ENCODE measurements at places on chromosomes 1 and 21. TPM values are rescaled to one million over a fixed set of nuclear protein-coding genes. Genes with fewer than 3 reads are reported as not detected.
A peak's percentile ranks its signal among the peaks of the same experiment; 100 is the strongest.

- DNase-seq: no peak
- no peaks in the 10 kb centered on the region for H3K36me3 ChIP-seq
- peaks cover 26% of the 10 kb centered on the region for H3K27me3 ChIP-seq
These were observed 80.7 kb downstream of the DMRTA2 start for GRCh38 chr1:50342525-50342924.

DNA sequence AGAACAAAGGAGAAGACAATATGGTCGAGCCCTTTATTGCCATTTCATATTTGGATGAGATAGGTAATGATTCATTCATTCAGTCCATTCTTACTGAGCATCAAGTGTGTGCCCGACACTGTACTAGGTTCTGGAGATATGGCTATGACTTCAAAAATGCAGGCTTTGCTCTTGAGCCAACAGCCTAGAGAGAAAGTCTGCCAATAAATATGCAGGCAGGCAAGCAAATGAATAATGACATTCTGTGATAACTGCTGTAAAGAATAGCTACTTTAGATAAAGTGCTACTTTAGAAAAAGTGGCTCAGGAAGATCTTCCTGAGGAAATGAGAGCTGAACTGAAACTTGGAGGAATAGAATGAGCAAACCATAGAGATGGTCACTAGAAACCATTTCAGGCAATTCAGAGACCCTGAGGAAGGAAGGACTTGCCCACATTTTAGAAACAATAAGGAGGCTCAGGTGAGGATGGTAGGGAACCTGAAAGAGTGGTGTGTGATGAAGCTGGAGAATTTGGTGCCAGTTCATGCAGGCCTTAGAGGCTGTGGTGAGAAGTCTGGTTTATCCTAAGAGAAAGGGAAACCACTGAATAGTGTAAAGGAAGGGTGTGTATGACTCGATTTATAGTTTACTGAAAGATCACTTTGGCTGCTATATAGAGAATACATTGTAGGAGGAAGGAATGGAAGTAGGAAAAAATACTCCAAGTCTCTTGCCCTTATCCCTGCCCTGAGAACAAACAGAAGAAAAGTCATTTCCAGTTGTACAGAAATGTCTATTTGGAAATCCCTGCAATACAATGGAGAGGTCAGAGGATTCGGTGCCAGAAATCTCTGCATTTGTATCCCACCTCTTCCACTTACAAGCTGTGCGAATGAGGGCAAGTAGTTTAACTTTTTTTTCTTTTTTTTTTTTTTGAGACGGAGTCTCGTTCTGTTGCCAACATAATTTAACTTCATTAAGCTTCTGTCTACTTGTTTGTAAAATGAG, 167.9 kb downstream of the VPS13D start:
- H3K27ac ChIP-seq: no peak overlapping the region
- H3K27me3 ChIP-seq: no peaks in the 10 kb centered on the region
- no peak for DNase-seq
- no peak overlapping the region for H3K4me3 ChIP-seq
- H3K36me3 ChIP-seq: peaks cover 25% of the 10 kb centered on the region

DNA sequence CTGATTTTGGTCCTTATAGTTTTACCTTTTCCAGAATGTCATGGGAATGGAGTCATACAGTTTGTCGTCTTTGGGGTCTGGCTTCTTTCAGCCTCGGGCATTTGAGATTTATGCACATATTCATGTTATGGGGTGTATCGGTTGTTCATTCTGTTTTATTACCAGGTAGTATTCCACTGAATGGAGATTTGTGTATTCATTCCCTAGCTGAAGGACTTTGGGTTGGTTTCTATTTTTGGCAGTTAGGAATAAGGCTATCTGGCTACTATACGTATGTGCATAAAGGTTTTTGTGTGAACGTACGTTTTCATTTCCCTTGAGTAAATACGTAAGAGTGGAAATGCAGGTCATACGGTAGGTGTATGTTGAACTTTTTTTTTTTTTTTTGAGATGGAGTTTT, 65.1 kb downstream of the ACTL8 start:
- H3K4me1 ChIP-seq: no peaks in the 10 kb centered on the region
- DNase-seq: no peak
- H3K27ac ChIP-seq: no peak overlapping the region

GRCh38 chr1:160353223-160353622, 10.0 kb downstream of the NCSTN start:
- no peak overlapping the region for H3K27ac ChIP-seq
- no peaks in the 10 kb centered on the region for H3K4me1 ChIP-seq
- H3K4me3 ChIP-seq: no peak overlapping the region
- no peaks in the 10 kb centered on the region for H3K27me3 ChIP-seq

GRCh38 chr1:198620951-198621824, 17.7 kb upstream of the PTPRC start:
- H3K27ac ChIP-seq: peak overlapping the region; percentile 69
- H3K27me3 ChIP-seq: no peaks in the 10 kb centered on the region
- H3K4me3 ChIP-seq: no peak overlapping the region
- peak; percentile 42 for DNase-seq
- H3K36me3 ChIP-seq: no peaks in the 10 kb centered on the region

DNA sequence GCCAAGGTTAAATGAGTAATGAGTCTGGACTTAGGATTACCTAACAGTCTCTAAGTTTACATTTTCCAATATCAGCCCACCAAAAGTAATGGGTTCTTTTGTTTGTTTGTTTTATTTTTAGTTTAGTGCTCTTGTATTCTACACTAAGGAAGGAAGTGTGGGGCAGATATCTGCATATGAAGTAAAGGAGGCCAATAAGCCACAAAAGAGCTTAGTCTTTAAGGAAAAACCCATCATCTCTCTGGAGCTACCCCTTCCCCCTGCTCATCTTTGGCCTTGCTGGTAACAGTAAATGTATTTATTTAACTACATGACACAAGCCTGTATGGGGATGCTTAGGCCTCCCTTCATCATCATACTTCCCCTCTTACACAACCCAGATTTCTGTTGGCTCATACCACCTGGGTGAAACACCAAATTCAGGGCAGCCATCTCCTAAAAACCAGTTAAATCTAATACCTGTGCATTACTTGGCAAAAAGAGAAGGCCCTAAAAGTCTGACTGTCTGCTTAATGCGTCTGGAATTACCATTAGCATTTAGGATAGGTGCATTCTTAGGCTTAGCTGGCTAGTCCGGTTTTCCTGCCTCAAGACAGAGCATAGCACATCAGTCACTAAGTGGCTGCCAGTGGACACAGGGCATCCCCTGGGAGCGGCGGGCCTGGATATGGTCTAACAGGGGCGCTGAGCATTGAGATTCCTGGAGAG, 96.8 kb upstream of the ADGRL2 start:
- H3K4me3 ChIP-seq: no peak overlapping the region
- H3K27me3 ChIP-seq: no peaks in the 10 kb centered on the region
- H3K27ac ChIP-seq: no peak overlapping the region
- no peak for DNase-seq
- H3K36me3 ChIP-seq: no peaks in the 10 kb centered on the region

DNA sequence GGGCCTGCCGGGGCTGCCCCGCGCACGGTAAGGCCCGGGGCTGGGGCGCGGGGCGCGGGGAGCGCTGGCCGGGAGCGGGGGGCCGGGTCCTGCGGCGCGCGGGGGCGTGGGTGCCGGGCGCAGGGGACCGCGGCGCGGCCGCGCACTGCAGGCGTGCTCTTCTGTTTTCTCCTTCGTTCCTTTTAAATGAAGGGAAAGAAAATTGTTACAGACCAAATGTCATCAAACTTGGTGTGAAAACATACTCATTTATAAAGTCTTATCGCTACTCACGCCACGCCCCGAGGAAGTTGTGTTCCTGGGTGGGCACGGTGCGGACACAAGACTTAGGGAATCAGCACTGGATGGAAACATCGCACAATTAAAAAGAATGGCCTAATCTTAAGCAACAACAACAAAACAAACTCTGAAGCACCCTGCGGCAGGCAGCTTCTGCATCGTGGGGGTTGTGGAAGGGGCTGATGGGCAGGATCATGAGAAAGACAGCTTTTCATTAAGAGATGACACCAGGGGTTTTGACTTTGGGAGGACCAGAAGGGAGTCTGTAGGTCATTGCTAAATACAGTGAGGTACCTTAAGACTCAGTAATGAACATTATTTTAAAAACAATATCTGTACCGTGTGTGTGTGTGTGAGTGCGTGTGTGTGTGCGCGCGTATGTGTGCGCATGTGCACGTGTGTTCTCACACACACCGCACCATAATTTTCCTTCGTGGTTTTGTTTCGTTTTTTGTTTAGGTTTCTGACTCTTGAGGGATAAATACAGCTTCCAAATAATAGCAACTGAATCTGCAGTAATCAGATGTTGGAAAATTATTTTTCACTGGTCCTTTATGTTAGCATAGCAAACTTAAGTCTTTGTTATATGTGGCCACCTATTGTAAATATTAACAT, 548 bp downstream of the B3GALT5 start:
- peaks cover 45% of the 10 kb centered on the region for H3K27me3 ChIP-seq
- no peak overlapping the region for H3K4me3 ChIP-seq
- no peak for DNase-seq
- no peaks in the 10 kb centered on the region for H3K36me3 ChIP-seq
- no peaks in the 10 kb centered on the region for H3K4me1 ChIP-seq
- no peak overlapping the region for H3K27ac ChIP-seq

DNA sequence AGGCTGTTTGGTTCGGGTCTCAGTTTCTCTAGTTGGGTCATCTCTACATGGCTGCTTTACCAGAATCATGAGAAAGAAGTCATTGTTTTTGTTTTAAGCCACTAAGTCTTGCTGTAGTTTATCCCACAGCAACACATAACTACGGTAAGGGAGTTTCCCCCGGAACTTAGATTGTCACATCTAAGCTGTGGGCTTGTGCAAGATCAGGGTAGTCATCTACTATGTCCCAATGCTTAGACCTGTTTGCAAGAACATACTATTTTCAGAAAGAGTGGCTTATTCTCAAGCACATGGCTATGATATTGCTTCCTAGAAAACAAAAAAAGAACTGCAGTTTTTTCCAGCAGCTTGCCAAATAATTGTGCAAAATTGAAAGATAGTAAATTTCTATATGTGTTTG, 18.0 kb upstream of the OLIG2 start:
- H3K36me3 ChIP-seq: no peaks in the 10 kb centered on the region
- no peak for DNase-seq
- peaks cover 5% of the 10 kb centered on the region for H3K27me3 ChIP-seq

- DNase-seq: no peak
- H3K27me3 ChIP-seq: no peaks in the 10 kb centered on the region
- no peak overlapping the region for H3K4me3 ChIP-seq
- H3K36me3 ChIP-seq: no peaks in the 10 kb centered on the region
- H3K27ac ChIP-seq: no peak overlapping the region
- no peaks in the 10 kb centered on the region for H3K4me1 ChIP-seq
These were observed 80.0 kb downstream of the VCAM1 start for GRCh38 chr1:100799548-100799947.

- H3K4me3 ChIP-seq: no peak overlapping the region
- H3K27ac ChIP-seq: no peak overlapping the region
- H3K4me1 ChIP-seq: peaks cover 22% of the 10 kb centered on the region
- H3K36me3 ChIP-seq: no peaks in the 10 kb centered on the region
- peak; percentile 32 for DNase-seq
These were observed 6.7 kb upstream of the SLC19A1 start for GRCh38 chr21:45548711-45549491.

DNA sequence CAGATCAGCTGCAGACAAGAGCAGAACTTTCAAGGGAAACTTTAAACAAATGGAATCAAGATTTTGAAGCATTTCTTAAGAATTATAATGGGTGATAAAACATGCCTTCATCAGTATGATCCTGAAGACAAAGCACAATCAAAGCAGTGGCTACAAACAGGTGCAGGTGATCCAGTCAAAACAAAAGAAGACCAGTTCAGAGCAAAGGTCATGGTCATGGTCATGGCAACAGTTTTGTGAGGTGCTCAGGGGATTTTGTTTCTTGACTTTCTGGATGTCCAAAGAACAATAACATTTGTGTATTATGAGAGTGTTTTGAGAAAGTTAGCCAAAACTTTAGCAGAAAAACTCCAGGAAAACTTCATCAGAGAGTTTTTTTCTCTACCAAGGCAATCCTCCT, 681.7 kb upstream of the PTBP2 start:
- H3K27ac ChIP-seq: no peak overlapping the region
- H3K27me3 ChIP-seq: no peaks in the 10 kb centered on the region
- H3K4me3 ChIP-seq: no peak overlapping the region
- H3K36me3 ChIP-seq: no peaks in the 10 kb centered on the region

The TDRD10 gene
- 20.2 TPM for total RNA-seq

The FAM131C gene
- total RNA-seq: not detected

The FCAMR gene
- total RNA-seq: not detected

The SHISAL2A gene
- 1.6 TPM for total RNA-seq

All from lower lobe of right lung (tissue), 2 donors.